H9 (cell line): ENCODE measurements at places on chromosomes 5 and 9.

- no peak for DNase-seq
Measured at GRCh38 chr5:127010362-127010761, 20.0 kb downstream of the MARCHF3 start.

GRCh38 chr9:127635201-127635735, 23.2 kb downstream of the STXBP1 start:
- no peak for DNase-seq

GRCh38 chr5:2005101-2006041, 122.6 kb upstream of the IRX4 start:
- DNase-seq, result no peak

GRCh38 chr5:179766726-179767455, 26.9 kb upstream of the LTC4S start:
- DNase-seq, result no peak

DNA sequence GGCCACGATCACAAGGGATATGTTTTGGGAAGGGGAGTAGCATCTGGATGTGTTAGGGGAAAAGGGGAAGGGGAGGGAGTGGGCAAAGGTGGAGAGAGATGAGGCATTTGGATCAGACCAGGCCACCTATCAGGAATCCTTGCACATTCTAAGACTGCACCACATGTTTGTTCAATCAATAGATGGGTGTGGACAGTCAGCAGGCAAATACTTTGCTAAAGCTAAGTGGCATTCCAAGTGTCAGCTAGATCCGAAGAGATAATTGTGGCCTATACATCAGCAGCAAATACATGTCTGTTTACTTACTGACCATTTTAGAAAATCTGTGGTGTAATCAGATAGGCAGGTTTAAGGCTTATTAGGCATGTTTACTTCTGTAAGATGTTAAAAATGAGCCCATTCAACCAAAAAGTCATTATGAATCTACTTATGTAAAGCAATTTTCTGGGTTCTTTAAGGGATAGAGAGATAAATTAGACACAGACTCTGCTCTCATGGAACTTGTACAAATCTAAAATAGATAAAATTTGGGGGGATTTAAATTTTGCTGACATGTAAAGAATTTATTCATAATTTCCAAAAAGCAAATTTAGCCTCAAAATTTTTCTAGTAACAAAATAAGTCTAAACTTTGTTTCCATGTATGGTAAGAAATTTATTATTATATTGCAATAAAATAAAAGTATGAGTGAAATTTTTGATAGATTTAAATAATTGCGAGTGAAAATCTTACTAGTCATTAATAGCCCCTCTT, 107.3 kb downstream of the SNCAIP start:
- DNase-seq, result no peak
